Dermis microvascular lymphatic vessel endothelial cell (primary cell): ENCODE measurements at places on chromosomes 11 and 22. TPM values are rescaled to one million over a fixed set of nuclear protein-coding genes. Genes with fewer than 3 reads are reported as not detected.
A peak's percentile ranks its signal among the peaks of the same experiment; 100 is the strongest.

GRCh38 chr22:19728836-19729235 lies 5.5 kb downstream of the GP1BB start:
- DNase-seq: no peak

The CAVIN3 gene
- 106 and 127 TPM in 2 replicates for total RNA-seq

- DNase-seq: no peak
These were observed 88.1 kb downstream of the SERGEF start for GRCh38 chr11:17924713-17925112.

GRCh38 chr22:36510966-36511881 lies 4.4 kb upstream of the FOXRED2 start:
- DNase-seq: peak; percentile 57

DNA sequence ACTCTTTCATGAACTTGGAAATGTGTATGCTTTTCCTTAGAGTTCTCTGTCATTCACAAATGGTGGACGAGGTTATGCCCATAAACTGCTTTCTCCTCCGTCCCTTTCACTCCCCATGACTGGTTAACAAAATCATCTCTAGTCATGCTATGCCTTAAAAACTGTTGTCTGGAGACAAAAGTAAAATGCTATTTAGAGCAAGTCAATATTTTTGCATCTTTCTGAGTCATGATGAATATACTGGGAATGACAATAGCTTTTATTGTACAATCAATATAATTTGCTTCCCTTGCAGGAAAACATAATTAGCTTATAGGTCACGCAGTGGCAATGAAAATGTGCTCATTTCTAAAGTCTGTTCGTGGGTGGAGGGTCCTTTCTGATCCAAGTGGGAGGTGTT lies 216.7 kb upstream of the SORL1-AS1 start:
- no peak for DNase-seq

The PCNX3 gene
- 10.4 and 17.6 TPM in 2 replicates for total RNA-seq
